ENCODE measurements at places on chromosomes 11 and 22.

DNA sequence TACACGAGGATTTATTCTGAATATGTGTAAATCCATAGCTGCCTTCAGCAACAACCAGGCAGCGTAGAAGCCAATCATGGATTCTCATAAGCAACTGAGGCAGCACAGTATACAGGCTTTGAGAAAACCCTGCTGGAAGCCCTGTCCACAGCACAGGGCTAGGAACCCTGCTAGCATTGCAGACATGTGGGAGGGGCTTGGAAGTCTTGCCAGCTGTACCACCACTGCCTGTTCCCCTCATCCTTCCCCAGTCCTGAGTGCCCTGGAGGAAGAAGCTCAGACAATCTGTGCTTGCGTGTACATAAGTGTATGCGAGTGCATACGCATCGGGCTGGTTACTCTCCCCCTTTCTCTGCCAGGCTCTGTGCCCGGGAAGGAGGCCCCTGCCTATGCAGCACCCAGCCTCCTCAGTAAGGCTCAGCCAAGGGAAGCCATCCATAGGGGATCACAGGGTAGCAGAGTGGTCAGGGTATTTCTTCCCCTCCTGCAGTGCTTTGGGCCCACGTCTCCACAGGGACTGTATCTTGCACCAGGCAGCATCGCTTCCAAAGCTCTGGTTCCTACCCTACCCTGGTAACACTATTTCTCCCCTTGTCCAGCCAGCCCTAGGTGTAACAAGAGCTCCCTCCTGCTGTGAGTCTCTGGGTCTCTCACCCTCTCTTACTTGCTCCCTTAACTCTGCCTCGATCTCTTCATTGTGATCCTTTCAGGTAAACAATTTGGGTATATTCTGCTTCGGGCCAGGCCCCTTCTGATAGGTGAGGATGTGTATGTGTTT is 90.5 kb downstream of the GALNT18 start:
- DNase-seq = no peak

- DNase-seq = no peak
Observed at GRCh38 chr11:62122076-62122475, 1.7 kb upstream of the INCENP start.

GRCh38 chr22:19285831-19286230 is 5.7 kb downstream of the CLTCL1 start:
- DNase-seq = no peak

DNA sequence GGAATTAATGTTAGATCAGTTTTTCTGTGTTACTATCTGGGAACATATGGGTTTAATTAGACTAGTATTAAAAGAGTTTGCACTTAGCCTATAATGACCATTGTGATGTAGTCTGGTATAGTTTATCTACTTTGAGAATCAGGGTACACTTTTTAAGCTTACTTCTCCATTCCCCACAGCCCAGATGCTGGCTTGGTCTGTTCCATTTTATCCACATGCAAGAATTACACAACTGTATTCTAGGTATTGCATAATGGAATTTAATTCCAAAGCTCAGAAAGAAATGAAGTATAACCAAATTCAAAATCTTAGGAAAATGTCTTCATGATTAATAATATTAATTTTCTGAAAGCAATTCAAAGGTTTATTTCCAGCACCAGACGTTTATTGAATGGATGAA is 122.2 kb upstream of the PDGFD start:
- DNase-seq = no peak

- DNase-seq = no peak
Observed at GRCh38 chr11:60910711-60911380, 3.1 kb upstream of the TMEM109 start.

- peak; percentile 95 for DNase-seq
Observed at GRCh38 chr11:119361056-119361787, 14.7 kb upstream of the MFRP start.

- no peak for DNase-seq
Observed at GRCh38 chr11:1237851-1238250, 15.0 kb downstream of the MUC5B start.

- no peak for DNase-seq
Observed at GRCh38 chr22:39452740-39453040, 4.1 kb upstream of the MGAT3 start.

DNA sequence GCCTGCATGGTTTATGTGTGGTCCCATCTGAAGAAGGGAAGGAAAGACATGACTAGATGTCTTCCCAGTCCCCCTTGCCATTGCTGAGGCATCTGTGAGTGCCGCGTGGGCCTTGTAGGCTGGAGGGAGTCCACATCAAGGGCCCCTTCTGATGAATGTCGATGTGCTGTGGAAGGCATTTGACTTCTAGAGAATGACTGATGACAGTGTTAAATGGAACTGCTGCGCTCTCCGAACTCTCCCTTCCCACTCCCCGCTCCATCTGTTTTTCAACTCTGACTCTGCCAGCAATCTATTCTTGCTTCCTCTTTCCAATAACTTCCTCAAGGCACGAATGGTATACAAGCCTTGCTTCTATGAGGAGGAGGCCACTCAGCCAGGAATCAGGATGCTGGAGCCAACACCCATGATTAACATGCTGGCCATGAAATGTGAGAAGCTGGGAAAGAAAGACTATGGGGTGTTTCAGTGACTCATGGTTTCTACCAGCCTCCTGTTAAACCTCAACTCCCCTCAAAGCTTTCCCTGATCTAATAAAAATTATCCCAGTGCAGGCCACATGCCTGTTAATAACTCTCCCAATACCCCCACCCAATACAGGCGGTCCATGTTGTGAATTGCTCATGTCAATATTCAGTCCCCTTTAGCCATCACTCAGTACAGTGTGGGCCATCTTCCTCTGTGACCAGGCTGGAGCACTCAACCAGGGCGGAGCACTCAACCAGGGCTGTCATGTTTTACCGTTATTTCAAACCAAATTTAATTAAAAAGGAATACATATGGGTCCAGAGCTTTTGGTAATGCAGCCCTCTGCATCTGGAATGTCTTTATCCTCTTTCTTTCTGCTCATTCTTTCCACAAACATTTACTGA is 46.4 kb upstream of the TBCEL start:
- DNase-seq = no peak

DNA sequence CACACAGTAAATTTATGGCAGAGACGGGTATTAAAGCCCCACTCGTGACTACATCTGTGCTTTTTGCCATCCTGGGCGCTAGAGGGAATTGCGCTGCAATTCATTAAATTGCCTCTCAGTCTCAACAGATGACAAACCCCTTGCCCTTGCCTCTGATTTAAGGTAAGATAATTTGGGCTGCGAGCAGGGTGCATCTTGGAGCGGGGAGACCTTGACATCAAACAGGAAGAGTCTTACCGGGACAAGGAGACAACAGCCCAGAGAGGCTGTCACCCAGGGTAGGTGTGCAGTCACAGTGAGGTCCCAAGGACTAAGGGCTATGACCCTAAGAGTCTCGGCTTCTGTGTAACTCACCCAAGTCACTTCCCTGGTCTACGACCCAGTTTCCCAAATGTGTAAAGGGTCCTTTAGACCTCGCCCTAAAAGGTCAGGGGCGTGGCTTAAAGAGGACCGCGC is 449 bp upstream of the TOM1 start:
- DNase-seq = peak; percentile 7

GRCh38 chr22:36256478-36256877 is 3.5 kb downstream of the APOL1 start:
- DNase-seq = no peak

GRCh38 chr11:68327586-68328370 is 15.4 kb downstream of the LRP5 start:
- no peak for DNase-seq

DNA sequence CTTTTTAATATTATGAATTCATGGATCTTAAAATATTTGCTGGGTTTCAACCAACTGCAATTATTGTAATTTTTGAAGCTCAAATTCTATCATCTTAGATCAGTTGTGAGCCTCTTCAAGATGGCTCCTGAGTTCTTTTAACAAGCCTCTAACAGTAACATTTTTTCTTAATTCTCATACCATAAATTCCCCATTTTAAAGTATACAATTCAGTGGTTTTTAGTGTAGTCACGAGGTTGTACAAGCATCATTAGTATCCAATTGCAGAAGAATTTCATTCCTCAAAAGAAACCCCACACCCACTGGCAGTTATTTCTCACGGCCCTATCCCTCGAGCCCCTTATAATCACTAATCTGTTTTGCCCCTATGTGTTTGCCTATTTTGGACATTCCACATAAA is 270.8 kb downstream of the SBF2 start:
- DNase-seq = no peak

- no peak for DNase-seq
Observed at GRCh38 chr11:132605825-132606570, 926.3 kb downstream of the OPCML start.

GRCh38 chr11:130599073-130599654 is 150.7 kb downstream of the ADAMTS15 start:
- no peak for DNase-seq

GRCh38 chr11:61532134-61533038 is 23.8 kb downstream of the LRRC10B start:
- peak; percentile 38 for DNase-seq

DNA sequence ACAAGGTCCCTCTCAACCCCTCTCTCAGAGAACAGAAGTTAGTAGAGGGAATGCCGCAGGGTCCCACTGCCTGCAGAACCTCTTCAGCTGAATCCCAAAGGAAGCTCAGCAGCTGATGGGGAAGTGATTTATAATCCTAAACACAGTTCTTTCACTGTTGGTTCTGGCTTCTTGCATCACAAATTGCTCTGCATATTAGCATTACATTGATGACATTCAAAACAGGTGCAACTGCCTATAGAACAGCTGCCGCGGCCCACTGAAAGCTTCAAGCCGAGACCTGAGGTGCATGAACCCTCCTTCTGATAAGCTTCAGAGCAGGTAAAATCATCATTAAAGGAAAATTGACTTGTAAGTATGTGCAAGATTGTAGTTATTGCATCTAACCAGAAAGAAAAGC is 75.2 kb upstream of the KIRREL3 start:
- no peak for DNase-seq

- no peak for DNase-seq
Observed at GRCh38 chr11:34613552-34614056, 7.3 kb upstream of the EHF start.

- no peak for DNase-seq
Observed at GRCh38 chr11:31818425-31818755, 7.3 kb upstream of the PAX6 start.

DNA sequence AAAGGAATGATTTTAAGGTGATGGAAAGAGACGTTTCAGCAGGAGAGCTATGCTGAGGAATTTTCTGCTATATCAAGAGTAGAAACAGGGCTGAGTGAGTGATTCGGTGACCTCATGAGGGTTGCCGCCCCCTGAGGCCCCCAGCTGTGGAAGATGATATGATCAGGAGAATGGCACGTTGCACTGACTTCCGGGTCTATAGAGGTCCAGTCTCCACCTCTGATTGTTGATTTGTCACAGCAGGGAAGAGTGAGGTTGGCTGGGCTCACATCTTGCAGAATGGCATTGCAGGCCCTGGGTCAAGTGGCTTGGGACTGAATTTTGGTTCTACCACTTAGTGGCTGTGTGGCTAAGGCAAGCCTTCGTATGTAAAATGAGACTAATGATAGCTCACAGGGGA is 205.1 kb downstream of the SNX19 start:
- no peak for DNase-seq

DNA sequence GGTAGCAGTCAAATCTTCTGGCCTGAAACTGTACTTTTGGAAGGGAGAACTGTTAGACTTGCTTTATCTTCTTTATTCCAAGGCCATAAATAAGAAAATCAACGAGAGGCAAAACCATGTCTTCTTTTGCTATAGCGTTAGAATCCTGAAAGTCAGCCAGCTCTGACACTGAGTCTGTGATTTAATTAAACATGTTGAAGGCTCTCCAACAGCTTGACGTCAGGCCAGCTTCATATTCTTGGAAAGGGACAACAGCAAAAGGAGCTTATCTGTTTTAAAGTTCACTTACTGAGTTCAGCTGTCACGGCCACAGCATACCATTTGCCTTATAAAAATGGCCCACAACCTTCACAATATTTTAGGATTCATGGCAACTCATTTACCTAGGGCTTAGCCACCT is 131.0 kb upstream of the LDLRAD3 start:
- DNase-seq = no peak

DNA sequence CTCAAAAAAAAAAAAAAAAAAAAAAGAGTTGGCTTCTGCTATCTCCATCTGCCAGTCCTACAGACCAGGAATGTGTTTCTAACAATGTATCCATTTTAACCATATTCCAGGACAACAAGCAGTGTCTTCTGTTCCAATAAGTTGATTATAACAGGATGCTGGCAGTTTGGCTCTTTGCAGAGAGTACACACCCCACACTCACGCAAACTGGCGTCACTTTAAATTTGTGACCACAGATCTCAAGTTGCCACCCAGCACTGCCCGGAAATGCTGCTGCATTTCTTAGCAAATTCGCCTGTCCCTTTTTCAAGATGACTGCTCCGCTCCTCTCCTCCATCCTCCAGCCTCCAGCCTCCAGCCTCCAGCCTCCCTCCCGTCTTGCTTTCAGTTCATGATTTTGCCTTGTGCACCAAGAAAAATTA is 44.3 kb downstream of the SCGB1A1 start:
- no peak for DNase-seq

All from NCI-H524 treated with DMSO at 0.1 percent for 48 hours (cell line).